NCI-H446 treated with DMSO at 0.1 percent for 48 hours (cell line): ENCODE measurements at places on chromosomes 3 and 15.
A peak's percentile ranks its signal among the peaks of the same experiment; 100 is the strongest.

- no peak for DNase-seq
Observed at GRCh38 chr3:159751146-159751545, 237.5 kb upstream of the IL12A start.

GRCh38 chr3:26652164-26652563, 29.6 kb downstream of the LRRC3B start:
- no peak for DNase-seq

DNA sequence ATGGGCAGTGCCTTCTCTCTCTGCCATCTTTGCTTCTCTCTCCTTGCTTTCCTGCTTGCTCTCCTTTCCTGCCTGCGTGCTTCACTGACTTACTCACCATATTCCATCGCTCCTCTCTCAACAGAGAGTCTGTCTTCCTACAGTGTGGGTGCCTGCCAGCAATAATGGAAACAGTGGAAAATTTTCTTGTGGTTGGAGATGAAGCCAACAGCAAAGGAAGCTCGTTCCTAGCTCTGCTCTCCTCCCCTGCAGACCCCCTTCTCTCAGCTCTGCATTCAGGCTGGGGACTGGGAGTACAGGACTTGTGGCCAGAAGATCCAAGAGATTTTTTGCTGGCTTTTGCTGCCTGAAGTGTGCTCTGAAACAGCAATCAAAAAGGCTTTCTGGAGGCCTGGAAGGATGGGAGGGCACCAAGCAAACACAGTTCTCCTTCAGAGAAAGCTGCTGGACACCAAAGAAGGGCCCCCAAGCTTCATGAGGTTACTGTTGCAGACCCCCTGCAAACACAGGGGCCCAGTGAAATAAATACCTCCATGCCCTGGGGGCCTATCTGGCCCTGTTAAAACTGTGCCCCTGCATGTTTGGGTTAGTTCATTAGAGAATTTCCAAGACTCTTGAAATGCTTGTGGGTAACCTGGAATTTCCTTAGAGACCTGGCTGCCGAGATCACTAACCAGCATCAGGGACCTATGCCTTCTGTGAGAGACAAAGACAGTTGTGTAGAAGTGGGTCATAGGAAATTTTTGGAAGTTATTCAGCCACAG, 149.9 kb upstream of the RASGRP1 start:
- no peak for DNase-seq

DNA sequence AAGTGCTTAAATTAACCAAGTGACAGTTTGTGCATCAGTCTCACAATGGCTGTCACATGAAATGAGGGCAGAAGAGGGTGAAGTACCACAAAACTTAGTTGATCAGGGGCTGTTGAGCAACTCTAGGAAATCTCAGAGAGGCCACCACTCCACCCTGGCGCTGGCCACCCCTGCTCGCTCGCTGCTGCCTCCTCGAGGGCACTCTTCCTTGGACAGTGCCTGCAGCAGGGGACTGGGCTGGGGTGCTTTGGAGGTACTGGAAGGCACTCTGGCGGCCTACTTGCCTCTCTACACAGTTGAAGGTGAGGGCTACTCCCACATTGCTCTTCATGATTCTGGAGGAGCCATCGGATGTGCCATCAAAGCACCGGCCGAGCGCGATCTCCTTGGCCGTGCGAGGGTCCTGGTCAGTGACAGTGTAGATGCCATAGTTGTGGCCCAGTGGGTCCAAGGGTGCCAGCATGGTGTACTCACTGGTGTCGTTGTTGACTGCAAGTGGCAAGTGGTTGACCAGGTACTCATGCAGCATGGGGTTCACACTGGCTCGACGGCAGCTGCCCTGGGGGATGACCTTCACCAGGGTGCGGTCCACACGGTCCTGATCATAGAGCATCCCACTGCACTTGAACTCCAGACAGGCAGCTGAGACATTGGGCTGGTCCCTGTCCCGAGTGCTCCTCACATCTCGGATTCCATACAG, 11.6 kb upstream of the CLPX start:
- no peak for DNase-seq

DNA sequence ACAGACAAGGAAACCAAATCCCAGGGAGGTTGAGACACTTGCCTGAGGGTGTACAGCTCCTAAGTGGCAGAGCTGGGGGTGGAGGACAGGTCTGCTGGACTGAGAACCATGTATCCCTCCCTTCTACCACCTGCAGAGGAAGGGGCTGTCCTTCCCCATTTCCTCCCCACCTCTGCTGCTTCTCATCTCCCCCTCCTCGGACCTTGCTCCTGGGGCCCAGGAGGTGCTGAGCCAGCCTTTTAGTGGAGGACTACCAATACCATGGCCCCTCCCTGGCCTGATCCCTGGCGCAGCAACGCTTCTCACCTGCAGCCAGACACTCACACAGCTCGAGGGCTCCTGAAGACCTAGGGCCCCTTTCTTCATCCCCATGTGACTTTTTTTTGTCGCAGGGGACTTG, 50.4 kb downstream of the IDH2 start:
- no peak for DNase-seq

- DNase-seq = no peak
Observed at GRCh38 chr15:52246686-52247431, 48.7 kb downstream of the MYO5C start.

DNA sequence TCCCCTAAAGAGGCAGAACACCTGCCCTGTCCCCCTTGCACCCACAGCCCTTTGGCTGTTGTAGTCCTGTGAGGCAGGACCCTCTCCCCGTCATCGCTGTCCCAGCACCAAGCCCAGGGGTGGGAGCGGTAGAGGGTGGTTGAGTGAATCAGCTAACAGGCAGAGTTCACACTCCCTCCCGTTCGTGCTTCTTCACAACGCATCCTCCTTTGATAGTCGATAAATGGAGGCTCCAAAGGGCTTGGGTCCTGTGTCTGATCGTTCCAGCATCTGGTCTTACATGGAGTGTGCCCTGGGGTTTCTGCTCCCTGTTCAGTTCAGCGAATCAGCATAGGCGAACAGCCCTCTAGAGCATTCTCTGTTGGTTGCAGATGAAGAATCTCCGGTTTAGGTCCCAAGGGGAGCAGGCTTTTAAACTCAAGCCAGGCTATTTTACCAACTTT, 820 bp upstream of the HMCES start:
- no peak for DNase-seq

- no peak for DNase-seq
Observed at GRCh38 chr3:38622336-38622735, 27.2 kb downstream of the SCN5A start.

- DNase-seq = no peak
Observed at GRCh38 chr3:57949344-57949743, 58.9 kb upstream of the FLNB start.

- DNase-seq = no peak
Observed at GRCh38 chr15:75738014-75738646, 25.5 kb upstream of the CSPG4 start.

DNA sequence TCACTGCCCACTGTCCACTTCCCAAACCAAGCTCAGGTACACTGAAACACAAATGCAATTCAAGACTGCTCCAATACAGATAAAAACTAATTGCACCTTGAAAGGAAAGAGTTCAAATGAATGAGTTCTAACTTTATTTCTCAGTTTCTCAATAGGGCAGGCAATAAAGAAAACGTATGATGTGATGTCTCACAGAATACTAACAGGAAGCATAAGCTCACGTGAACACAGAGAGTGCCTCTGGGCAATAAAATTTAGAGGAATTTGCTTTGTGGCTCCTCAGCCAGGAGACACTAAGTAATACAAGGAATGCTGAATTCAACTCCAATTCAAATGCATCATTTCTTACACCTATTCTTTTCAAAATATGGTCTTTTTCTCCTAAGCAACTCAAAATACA, 82.3 kb upstream of the OCA2 start:
- no peak for DNase-seq

- no peak for DNase-seq
Observed at GRCh38 chr3:52346623-52347530, 30.8 kb downstream of the DNAH1 start.

DNA sequence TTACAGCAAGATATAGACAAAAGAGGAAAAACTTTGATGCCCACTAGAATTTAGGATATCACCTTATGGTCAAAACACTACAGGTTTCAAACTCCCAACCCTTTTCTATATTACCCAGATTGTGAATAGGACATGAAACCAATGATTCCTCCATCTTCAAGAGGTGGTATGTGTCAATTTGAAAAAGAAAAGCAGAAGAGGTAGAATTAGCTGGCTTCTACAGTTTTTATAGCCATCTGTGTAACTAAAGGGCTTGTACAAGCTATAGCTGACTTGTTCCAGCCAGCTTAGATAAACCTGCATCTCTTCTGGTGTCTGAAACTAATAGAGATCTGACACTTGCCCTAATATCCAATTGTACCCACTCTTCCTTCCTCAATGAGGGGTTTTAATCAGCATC, 24.9 kb upstream of the HGD start:
- DNase-seq = no peak

- DNase-seq = no peak
Observed at GRCh38 chr3:140699516-140700231, 21.8 kb downstream of the TRIM42 start.

DNA sequence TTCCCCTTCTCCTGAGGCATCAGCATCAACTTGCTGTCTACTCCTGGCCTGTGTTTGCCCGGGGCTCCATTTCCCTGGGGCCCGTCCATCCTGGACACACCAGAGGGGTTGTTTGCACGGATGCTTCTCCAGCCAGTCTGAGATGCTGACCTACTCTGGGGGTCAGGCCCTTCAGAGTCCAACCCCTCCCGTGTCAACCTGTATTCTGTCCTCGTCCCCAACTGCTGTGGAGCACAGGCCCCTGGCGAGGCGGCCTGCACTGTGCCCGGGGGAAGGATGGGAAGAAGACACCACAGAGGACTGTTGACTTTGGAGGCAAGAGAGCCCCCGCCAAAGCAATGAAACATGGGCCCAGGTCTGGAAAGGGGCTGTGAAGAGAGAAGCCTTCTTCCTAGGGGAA, 25.8 kb downstream of the ALS2CL start:
- DNase-seq = no peak

GRCh38 chr15:41881920-41882688, 11.7 kb downstream of the SPTBN5 start:
- no peak for DNase-seq

DNA sequence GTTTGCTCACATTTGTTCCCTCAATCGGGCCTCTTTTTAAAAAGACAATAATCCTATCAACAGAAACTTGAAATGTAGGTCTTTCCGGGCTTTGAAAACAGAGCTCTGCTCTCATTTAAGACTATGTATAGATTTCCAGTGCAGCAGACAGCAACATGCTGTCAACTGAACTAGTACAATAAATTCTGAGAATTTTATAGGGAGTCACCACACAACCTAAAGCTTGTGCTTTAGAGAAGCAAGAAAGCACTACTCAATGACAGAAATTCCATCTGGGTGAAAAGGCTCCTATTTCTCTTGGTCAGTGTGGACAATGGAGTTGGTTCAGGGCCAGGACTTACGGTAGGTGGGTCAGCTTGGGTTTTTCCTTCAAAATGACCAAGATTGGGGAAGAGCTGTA, 583.5 kb downstream of the ROBO1 start:
- no peak for DNase-seq

DNA sequence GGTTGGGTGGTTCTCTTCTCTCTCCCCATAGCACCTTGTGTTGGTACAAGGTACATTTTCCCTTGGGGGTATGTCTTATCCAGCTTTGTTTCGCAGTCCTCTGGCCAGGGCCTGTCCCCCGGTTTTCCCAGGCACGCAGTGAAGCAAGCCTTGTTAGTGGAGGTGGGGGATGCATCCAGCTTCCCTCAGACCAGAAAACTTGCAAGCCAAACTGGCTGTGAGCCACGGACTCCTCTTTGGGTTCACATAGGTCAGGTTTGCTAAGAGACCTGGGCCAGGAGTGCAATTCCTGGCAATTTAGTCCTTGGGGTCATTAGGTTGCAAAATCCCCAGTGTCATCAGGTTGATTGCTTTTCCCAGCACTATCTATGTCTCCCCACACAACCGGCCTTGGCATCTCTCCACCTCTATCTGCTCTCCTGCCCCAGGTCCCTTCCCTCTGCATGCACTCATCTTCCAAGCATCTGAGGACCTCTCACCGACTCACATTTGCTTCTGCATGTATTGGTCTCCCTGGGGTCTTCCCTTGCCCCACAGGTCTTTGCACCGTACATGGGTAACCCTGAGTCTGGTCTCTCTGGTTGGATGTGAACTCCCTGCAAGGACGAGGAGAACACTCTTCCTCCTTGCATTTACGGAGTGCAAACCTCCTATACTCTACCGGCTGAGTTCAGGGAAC, 34.2 kb downstream of the BCL2L10 start:
- DNase-seq = no peak

- no peak for DNase-seq
Observed at GRCh38 chr3:51380601-51381332, 4.3 kb upstream of the MANF start.

DNA sequence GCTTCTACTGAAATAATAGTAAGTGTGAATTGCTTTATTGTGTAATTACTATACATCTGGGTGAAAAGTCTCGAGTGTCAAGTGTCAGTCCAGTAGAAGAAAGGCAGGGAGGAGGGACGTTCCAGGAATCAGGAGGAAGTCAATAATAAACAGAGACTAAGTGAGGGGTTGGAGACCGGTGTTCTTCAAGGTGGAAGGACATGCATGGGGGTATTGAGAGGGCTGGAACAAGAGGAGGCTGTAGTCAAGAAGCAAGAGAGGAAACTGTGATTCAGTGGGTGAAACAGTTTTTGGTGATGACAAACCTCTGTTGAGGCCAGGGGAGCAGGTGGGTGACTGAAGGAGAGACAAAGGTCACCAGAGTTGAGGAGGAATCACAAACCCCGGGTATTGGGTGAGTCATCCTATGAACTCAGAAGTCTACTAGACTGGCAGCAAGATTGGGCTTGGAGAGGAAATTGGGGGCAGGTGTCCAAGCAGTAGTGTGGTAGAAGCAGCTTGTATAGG, 11.6 kb upstream of the SCAMP5 start:
- no peak for DNase-seq

- peak; percentile 15 for DNase-seq
Observed at GRCh38 chr3:186413615-186414415, 51.8 kb upstream of the DGKG start.

GRCh38 chr15:72783004-72783639, 436 bp downstream of the ADPGK start:
- no peak for DNase-seq

- DNase-seq = no peak
Observed at GRCh38 chr15:24901409-24901808, 53.4 kb upstream of the SNRPN start.

DNA sequence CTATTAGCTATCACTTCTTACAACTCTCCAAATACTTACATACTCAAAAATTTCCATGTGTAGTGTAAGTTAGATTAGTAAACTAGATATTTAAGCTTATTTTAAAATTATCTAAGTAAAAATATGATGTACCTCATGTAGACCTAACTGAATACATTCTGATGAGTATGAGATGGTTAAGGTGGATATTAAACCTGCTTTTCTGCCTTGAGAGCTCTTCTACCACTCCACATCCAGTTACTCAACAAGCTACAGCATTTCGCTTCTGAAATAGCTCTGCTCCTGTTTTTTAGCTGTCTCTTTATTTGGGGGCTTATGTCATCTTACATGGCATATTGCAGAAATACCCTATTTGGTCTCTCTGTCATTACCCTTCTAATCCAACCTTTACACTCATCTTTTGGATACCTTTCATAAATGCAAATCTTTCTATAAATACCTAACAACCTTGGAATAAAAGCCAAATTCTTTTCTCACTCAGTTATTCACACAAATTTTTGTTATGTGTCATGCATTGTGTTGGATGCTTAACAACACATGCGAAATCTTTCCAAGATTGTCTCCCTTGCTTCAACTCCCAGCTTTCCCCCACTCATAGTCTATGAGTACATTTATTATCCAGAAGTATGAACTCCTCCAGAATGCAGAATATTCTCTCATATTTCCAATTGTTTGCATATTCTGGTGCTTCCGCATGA, 92.0 kb downstream of the ALCAM start:
- DNase-seq = no peak
